Ovary (tissue), 10 donors: ENCODE measurements at places on chromosomes 3 and 15. TPM values are rescaled to one million over a fixed set of nuclear protein-coding genes. Genes with fewer than 3 reads are reported as not detected.
A peak's percentile ranks its signal among the peaks of the same experiment; 100 is the strongest.

DNA sequence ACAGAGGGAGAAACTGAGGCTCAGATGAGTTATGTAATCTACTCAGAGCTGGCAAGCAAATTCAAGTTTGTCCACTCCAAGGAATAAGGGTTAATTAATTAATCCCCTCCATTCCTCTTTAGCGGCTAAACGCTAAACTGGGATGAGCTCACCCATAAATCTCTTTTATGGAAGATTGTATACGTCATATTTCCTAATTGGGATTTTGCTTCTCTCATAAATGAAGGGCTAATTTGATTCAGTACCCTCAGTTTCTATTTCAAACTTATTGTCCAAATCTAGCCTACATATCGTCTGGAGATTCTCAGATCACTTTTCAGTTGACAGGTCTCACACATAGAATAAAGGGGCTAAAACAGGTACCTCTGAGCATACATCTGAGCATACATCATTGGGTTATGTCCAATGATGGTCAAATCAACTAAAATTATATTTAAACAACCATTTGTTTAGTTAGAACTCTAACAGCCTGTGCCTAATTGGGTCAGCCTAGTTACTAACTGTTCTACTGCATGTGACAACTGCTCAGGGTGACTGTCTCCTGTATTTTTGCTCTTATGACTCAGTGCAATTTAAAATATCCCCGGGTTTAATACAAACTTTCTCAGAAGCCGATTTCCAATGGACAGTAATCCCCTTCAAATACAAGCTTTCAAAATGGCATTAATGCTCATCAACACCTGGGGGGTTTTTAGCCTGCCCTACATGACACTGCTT lies 57.6 kb upstream of the PLXND1 start:
- no peaks in the 10 kb centered on the region for H3K36me3 ChIP-seq
- H3K27ac ChIP-seq, result no peak overlapping the region
- no peak for DNase-seq
- H3K4me3 ChIP-seq, result no peak overlapping the region
- H3K4me1 ChIP-seq, result peaks cover 4% of the 10 kb centered on the region
- no peaks in the 10 kb centered on the region for H3K27me3 ChIP-seq

DNA sequence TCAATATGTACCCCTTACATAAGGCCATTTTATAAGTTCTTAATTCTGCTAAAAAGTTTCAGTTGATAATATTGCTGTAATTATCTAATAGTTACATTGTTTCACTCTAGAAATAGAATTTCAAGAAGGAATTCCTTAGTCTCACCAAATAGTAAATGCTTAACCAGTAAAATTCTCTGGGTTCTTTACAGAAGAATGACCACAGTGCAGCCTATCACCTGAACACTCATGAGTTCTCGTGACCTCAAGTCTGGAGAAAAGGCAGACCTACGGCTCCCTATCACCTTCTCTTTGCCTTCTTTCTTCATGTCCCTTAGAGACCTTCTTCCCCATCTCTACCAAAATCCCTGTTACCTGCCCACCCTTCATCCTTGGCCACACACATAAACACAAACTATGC lies 30.9 kb downstream of the CCDC191 start:
- H3K27me3 ChIP-seq, result no peaks in the 10 kb centered on the region
- no peak for DNase-seq
- no peak overlapping the region for H3K4me3 ChIP-seq

DNA sequence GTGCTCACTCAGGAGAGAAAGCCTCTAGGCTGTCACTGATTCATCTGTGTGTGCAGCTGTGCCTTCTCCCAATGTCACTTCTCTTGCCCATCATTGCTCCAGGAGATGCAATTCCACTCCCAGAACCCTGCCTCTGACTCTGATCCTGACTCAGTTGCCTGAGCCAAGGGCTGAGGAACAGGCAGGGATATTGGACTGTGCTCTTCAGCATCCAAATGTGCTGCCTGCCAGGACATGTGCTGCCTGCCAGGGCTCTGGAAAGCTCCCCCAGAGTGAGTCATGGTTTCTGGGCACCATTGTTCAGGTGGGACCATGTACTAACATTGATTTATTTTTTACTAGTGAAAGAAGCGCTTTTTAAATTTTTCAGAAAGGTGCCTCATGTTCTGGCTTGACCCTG lies 71.0 kb downstream of the TRIM42 start:
- H3K4me3 ChIP-seq, result no peak overlapping the region
- no peak for DNase-seq
- H3K4me1 ChIP-seq, result peaks cover 2% of the 10 kb centered on the region

GRCh38 chr3:53189276-53189675 lies 28.3 kb downstream of the PRKCD start:
- DNase-seq, result no peak
- H3K4me1 ChIP-seq, result peaks cover 6% of the 10 kb centered on the region
- H3K27ac ChIP-seq, result no peak overlapping the region
- H3K27me3 ChIP-seq, result no peaks in the 10 kb centered on the region
- no peaks in the 10 kb centered on the region for H3K36me3 ChIP-seq

DNA sequence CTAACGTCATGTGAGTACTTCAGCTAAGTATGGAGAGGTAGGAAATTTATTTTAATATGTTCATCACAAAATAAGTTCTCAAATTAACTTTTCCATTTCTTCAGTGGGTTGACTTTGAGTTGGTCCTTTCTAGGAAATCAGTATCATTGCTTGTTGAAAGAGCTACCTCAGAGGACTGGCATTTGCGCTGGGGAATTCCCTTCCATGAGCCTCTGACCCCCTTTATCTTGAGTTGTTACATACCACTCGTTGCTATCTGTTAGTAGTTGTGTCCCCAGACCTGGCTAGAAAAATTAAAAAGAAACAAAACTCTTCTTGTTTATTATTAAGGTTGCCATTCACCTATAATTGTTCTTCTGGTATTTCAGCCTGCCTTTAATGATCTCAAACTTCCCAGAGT lies 96.8 kb upstream of the ROBO2 start:
- no peak overlapping the region for H3K4me3 ChIP-seq
- no peaks in the 10 kb centered on the region for H3K27me3 ChIP-seq
- H3K36me3 ChIP-seq, result no peaks in the 10 kb centered on the region
- DNase-seq, result no peak

DNA sequence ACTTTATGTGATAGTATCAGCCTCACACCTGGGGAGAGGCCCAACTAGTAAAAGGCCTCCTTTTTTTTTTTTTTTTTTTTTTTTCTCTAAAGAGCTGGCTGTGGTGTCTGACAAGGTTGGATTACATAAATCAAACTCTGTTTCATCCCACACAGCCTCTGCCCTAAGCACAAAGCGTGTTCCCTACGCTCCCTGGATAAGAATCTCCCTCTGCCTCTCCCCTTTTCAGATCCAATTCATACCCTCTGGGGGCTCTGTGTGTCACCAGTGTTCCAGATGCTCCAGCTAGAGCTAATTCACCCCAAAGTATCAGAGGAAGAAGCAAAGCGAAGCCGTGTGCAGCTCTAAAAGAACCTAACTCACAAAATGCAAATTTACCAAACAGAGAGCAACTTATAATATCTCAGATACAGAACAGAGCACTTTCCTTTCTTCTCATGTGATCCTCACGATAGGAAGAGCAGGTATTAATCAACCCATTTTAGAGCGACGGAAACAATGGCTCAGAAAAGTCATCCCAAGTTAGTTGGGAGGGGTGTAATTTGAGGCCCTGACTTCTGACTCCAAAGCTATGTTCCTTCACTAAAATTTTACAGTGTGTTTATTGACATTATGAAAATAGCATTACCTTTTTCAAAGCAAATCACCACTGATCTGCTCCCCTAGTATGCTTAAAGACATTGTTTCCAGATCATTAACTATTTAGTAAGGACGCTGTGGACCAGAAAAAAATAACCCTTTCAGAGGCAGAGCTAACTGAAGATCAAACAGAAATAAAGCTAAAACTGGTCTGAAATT lies 12.4 kb downstream of the BMF start:
- peaks cover 50% of the 10 kb centered on the region for H3K4me1 ChIP-seq
- no peaks in the 10 kb centered on the region for H3K27me3 ChIP-seq
- H3K36me3 ChIP-seq, result no peaks in the 10 kb centered on the region
- no peak overlapping the region for H3K4me3 ChIP-seq

- H3K36me3 ChIP-seq, result no peaks in the 10 kb centered on the region
- no peak overlapping the region for H3K27ac ChIP-seq
- DNase-seq, result no peak
- H3K4me3 ChIP-seq, result no peak overlapping the region
- no peaks in the 10 kb centered on the region for H3K27me3 ChIP-seq
Measured at GRCh38 chr3:19267040-19267439, 118.7 kb downstream of the KCNH8 start.

GRCh38 chr15:64460724-64461720 lies 644 bp downstream of the ZNF609 start:
- H3K4me3 ChIP-seq, result peak overlapping the region; percentile 71
- no peaks in the 10 kb centered on the region for H3K27me3 ChIP-seq
- peak overlapping the region; percentile 93 for H3K27ac ChIP-seq

GRCh38 chr3:129526121-129526900 lies 2.1 kb upstream of the RHO start:
- H3K4me1 ChIP-seq, result peaks cover 6% of the 10 kb centered on the region
- no peaks in the 10 kb centered on the region for H3K36me3 ChIP-seq
- H3K27ac ChIP-seq, result no peak overlapping the region
- H3K4me3 ChIP-seq, result no peak overlapping the region
- H3K27me3 ChIP-seq, result no peaks in the 10 kb centered on the region

DNA sequence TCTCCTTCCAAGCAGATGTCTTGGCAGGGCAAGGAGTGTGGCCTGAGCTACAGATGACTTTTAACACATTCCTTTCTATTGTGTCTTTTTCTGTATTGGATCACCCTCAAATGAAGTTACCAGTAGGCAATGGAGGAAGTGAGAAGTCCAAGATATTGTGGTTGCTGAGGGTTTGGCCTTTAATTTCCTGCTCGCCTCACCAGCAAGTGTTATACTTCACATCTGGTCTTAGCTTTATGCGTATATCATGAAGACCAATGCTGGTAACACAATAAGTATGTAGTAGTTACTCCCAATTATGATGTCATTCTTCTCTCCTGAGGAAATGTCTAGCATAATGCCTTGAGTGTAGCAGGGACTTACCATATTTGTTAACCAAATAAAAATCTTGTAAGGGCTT lies 179.9 kb downstream of the ZIC1 start:
- no peaks in the 10 kb centered on the region for H3K27me3 ChIP-seq
- no peak overlapping the region for H3K27ac ChIP-seq
- DNase-seq, result no peak
- H3K4me3 ChIP-seq, result no peak overlapping the region
- no peaks in the 10 kb centered on the region for H3K36me3 ChIP-seq

GRCh38 chr3:171156401-171157010 lies 130.0 kb upstream of the SLC2A2 start:
- no peaks in the 10 kb centered on the region for H3K4me1 ChIP-seq
- H3K36me3 ChIP-seq, result no peaks in the 10 kb centered on the region
- H3K4me3 ChIP-seq, result no peak overlapping the region
- no peak for DNase-seq
- H3K27ac ChIP-seq, result no peak overlapping the region

GRCh38 chr3:57949344-57949743 lies 58.9 kb upstream of the FLNB start:
- no peaks in the 10 kb centered on the region for H3K27me3 ChIP-seq
- H3K4me1 ChIP-seq, result peaks cover 8% of the 10 kb centered on the region
- H3K36me3 ChIP-seq, result no peaks in the 10 kb centered on the region
- H3K4me3 ChIP-seq, result no peak overlapping the region
- DNase-seq, result no peak

GRCh38 chr3:180594631-180595558 lies 7.1 kb upstream of the TTC14 start:
- H3K27ac ChIP-seq, result no peak overlapping the region
- DNase-seq, result no peak
- H3K4me3 ChIP-seq, result no peak overlapping the region
- H3K36me3 ChIP-seq, result no peaks in the 10 kb centered on the region
- no peaks in the 10 kb centered on the region for H3K4me1 ChIP-seq

DNA sequence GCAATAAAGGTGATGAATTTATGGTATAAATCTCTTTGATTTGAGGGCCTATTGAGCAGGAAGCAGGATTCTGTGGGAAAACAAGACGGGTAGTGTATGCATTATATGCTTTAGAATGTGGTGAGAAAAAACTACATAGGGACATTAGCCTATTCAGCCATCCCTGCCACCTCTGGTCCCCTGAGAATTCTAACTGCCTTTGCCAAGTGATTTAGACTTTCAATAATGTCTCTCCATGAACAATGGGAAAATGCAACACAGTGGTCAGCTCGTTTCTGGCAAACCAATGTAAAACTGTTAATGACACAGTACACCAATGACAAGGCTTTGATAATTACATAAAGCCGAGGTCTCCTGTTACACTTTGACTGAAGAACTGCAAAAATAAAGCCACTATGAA lies 314.7 kb upstream of the CNTN4 start:
- no peak for DNase-seq
- no peak overlapping the region for H3K27ac ChIP-seq
- no peaks in the 10 kb centered on the region for H3K36me3 ChIP-seq
- no peaks in the 10 kb centered on the region for H3K27me3 ChIP-seq

- no peaks in the 10 kb centered on the region for H3K27me3 ChIP-seq
- H3K36me3 ChIP-seq, result no peaks in the 10 kb centered on the region
- H3K4me1 ChIP-seq, result no peaks in the 10 kb centered on the region
- no peak overlapping the region for H3K4me3 ChIP-seq
- no peak overlapping the region for H3K27ac ChIP-seq
Measured at GRCh38 chr3:171187706-171188290, 161.3 kb upstream of the SLC2A2 start.

GRCh38 chr3:154398084-154398967 lies 31.7 kb downstream of the GPR149 start:
- no peak overlapping the region for H3K27ac ChIP-seq
- H3K4me1 ChIP-seq, result no peaks in the 10 kb centered on the region
- DNase-seq, result no peak
- no peaks in the 10 kb centered on the region for H3K27me3 ChIP-seq
- H3K36me3 ChIP-seq, result no peaks in the 10 kb centered on the region

GRCh38 chr3:188686324-188686723 lies 485.4 kb upstream of the TPRG1 start:
- peaks cover 1% of the 10 kb centered on the region for H3K4me1 ChIP-seq
- H3K27ac ChIP-seq, result no peak overlapping the region
- H3K4me3 ChIP-seq, result no peak overlapping the region
- no peaks in the 10 kb centered on the region for H3K27me3 ChIP-seq
- H3K36me3 ChIP-seq, result no peaks in the 10 kb centered on the region

GRCh38 chr15:26869628-26870027 lies 2.8 kb downstream of the GABRA5 start:
- no peak overlapping the region for H3K27ac ChIP-seq
- no peaks in the 10 kb centered on the region for H3K36me3 ChIP-seq
- no peaks in the 10 kb centered on the region for H3K27me3 ChIP-seq
- no peak for DNase-seq
- H3K4me3 ChIP-seq, result no peak overlapping the region

- H3K27ac ChIP-seq, result peak overlapping the region; percentile 89
- H3K27me3 ChIP-seq, result no peaks in the 10 kb centered on the region
- no peaks in the 10 kb centered on the region for H3K36me3 ChIP-seq
- peak overlapping the region; percentile 50 for H3K4me3 ChIP-seq
Measured at GRCh38 chr3:71129611-71130431, 453.7 kb downstream of the FOXP1 start.

The CDCP1 gene
- 0.30 TPM for total RNA-seq

The CILP gene
- total RNA-seq, result 4.6 TPM

The ENTPD3 gene
- 1.3 TPM for total RNA-seq

The CALML4 gene
- 4.8 TPM for total RNA-seq

The MCF2L2 gene
- total RNA-seq, result 0.57 TPM

The TOP2B gene
- total RNA-seq, result 134 TPM

The YEATS2 gene
- total RNA-seq, result 23.8 TPM
